Fibroblast of gingiva (primary cell): ENCODE measurements at places on chromosomes 6 and 20.

DNA sequence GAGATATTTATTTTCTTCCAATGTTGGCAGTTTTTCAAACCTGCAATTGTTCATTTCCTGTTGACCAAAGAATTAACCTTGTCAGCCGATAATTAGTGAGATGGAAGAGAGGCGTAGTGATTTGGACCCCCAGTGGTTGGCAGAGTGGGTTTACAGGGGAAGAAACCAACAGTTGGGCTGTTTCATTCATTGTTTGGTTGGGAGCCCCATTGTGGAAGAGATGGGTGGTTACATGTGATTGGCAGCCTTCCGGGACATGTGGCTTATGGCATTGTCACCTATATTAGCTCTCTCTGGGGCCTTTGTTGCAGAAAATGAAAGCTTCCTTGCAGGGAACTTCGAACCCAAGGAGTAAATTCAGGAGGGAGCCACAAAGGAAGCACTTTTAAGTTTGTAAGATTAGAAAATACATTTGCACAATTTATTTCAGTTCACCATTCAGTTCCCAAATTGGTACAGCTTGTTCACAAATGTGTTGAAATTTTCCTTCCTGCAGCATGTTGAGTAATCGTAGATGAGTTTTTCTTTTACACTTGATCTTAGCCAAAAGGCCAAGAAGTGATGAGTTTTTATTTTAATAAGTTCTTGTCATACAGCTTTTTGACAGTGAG is 50.3 kb upstream of the CDKAL1 start:
- peak; percentile 56 for DNase-seq

DNA sequence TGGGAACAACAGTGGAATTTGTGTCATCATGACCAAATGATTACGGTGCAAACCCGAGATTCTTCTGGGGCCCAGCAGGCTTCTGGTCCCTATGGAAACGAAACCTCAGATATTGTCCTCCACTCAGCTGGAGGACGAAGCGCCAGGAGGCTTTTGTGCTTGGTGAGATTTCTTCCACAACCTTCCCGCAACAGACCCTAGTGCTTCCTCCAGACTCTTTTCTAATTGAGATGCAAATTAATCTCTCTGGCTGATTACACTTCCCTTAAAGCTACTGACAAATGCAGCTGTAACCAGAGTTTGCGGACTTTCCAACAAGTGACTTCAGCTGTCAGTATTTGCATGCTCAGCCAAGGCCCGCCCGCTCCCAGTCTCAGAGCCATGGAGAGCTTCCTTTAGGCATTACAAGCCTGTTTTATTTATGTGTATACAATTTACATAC is 96.0 kb downstream of the INSM1 start:
- DNase-seq, result no peak

- peak; percentile 5 for DNase-seq
These were observed 970.0 kb upstream of the SLC35B3 start for GRCh38 chr6:9405369-9405768.

DNA sequence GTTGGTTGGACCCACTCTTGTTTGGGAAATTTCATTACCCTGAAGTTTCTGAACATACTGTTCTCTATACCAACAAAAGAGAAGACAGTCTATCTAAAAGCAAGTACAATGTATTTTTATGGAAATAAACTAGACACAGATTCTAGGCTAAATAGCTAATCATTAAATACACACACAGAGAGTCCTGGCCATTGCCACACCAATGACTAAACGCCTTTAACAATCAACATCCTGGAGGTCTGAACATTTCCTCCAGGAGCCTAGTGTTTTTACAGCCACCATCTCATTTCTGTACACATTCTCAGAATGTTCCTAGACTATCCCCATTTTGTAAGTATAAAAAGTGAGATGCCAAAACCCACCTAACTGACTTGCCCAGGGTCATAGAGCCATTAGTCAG is 141.6 kb upstream of the RREB1 start:
- no peak for DNase-seq

DNA sequence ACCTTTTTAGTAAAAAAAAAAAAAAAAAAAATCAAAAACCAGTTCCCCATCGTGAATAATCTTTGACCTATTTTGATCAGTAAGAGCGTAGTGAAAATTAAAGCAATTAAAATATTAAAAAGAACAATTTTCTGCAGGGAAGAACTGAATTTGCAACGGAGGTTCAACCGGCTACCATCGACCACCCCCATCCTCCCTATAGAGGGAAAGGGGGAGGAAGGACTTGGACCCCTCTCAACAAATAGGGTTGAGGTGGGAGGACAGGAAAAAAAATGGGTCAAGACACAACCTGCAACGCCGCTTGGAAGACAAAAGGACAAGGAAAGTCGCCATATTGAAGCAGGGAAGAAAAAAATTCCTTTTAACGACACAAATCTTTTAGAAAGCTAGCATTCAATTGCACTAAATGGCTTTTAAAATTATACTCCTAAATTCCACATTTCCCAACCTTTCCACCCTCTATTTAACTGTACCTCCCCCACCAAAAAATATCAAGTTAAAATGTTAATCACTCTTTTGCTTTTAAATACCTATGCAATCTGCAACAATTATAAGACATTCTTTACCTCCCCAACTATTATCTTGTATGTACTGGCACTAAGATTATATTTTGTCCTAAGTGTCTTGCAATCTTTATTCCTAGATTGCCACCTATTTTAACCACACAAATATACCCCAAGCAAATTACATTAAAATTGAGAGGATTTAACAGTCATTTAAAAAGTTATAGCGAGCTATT is 1.7 kb downstream of the PPP1R10 start:
- peak; percentile 89 for DNase-seq

- no peak for DNase-seq
These were observed 627.6 kb downstream of the MMUT start for GRCh38 chr6:48835421-48835958.

DNA sequence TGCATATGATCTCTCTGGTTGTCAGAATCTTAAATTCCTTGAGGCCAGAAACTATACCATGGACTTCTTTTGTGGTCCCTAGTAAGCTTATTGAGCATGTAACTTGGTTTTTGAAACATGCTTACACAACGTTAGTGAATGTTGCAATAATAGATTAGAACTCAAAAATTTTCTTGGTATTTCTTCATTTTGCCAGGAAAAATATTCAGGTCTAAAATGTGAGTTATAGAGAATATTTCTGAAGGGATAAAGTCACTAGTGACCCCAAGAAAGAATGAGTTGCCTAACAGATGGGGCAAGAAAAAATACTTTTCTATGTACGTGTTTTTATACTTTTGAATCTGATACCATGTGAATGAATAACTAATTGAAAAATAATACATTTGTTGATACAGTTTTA is 195.4 kb downstream of the TFAP2A start:
- no peak for DNase-seq

- no peak for DNase-seq
These were observed 27.3 kb downstream of the ZNF391 start for GRCh38 chr6:27415898-27416297.

DNA sequence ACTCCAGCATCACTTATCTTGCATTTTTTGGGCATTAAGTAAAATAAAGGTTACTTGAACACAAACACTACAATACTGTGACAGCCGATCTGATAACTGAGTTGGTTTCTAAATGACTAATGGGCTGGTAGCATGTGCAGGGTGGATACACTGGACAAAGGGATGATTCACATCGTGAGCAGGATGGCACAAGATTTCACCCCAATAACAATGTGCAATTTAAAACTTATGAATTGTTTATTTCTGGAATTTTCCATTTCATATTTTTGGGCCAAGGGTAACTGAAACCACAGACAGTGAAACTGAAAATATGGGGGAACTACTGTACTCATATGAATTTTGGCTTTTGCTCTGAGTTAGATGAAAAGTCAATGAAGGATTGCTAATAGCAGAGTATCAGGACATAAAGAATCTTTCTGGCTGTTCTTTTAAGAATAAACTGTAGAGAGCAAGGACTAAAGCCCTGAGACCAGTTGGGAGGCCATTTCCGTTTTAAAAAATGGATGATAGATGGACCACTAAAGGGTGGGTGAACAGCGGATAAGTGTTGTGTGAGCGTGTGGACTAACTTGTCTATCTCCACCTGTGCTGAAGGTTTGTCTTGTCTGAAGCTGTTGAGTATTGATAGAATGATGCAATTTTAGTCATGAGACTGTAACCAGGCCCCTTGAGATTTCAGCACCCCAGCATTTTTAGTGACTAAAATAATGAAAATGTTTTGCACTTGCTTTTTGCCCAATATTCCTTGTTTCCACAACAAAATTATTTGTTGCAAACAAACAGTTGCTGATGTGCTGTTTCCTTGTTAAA is 8.2 kb downstream of the SPINT3 start:
- DNase-seq, result no peak

- DNase-seq, result no peak
These were observed 351.2 kb upstream of the MAP3K7 start for GRCh38 chr6:90938122-90938521.

DNA sequence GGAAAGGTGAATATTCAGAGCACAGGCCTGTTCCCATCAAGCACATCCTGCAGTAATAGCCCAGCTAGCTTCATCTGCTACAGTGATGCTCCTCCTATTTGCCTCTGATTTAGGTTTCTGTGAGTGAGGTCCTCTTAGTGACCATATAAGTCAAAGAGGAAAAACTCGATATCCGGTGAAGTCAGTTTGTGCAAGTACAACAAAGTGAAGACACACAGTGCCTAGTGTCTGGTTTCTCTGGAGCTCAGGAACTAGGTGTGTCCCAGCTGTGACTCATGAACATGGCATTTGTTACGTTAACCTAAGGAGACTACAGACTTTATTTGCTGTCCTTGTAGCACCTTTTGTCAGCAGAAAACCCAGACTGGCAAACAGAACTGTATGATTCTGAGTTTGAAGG is 33.9 kb downstream of the EDN1 start:
- peak; percentile 40 for DNase-seq

DNA sequence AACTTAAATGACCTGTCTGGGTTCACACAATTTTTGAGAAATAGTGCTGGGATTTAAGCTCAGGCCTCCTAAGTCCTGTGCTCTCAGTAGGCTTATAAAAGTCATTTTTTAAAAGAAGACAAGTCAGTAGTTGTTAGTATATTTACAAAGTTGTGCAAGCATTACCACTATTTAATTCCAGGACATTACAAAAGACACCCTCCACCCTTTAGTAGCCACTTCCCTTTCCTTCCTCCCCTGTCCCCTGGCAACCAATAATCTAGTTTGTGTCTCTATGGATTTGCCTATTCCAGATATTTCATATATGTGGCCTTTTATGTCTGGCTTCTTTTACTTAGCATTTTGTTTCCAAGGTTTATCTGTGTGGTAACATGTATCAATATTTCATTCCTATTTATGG is 37.6 kb downstream of the HMGN3 start:
- peak; percentile 10 for DNase-seq

GRCh38 chr6:168612586-168612985 is 171.6 kb downstream of the SMOC2 start:
- no peak for DNase-seq

GRCh38 chr6:144653885-144654505 is 368.9 kb downstream of the UTRN start:
- no peak for DNase-seq

DNA sequence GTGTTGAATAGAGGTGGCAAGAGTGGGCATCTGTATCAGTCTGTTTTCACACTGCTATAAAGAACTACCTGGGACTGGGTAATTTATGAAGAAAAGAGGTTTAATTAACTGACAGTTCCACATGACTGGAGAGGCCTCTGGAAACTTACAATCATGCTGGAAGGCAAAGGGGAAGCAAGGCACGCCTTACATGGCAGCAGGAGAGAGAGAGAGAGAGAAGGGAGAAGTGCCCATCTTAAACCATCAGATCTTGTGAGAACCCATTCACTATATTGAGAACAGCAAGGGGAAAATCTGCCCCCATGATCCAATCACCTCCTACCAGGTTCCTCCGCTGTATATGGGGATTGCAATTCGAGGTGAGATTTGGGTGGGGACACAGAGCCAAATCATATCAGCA is 18.6 kb upstream of the PPP1R14C start:
- no peak for DNase-seq
